Skin of body (tissue), 3 donors: ENCODE measurements at places on chromosomes 5 and 9.

GRCh38 chr5:159905496-159905895 is 10.8 kb upstream of the ADRA1B start:
- DNase-seq, result no peak

- DNase-seq, result peak; percentile 84
Observed at GRCh38 chr9:127224178-127224882, 40.2 kb upstream of the GARNL3 start.

- no peak for DNase-seq
Observed at GRCh38 chr5:137572042-137572695, 73.0 kb upstream of the SPOCK1 start.

GRCh38 chr9:3001311-3001710 is 157.4 kb upstream of the PUM3 start:
- DNase-seq, result no peak

DNA sequence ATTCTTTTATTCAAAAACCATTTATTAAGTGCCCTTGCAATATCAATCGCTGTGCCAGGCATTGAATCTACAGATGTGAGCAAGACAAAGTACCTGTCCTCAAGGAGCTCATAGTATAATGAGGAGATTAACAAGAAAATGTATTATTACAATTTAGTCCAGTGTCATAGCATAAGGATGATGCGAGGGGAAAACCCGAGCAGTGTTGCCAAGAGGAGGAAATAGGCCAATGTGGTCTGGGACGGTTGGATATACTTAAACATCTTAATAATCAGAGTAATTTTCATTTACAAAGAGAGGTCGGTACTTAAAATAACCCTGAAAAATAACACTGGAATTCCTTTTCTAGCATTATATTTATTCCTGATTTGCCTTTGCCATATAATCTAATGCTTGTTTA is 18.5 kb downstream of the CD274 start:
- no peak for DNase-seq

- DNase-seq, result no peak
Observed at GRCh38 chr5:178695556-178695955, 34.9 kb downstream of the ZNF354A start.
